Activated CD8-positive, alpha-beta memory T cell treated with anti-CD3 and anti-CD28 coated beads for 48 hours (primary cell): ENCODE measurements at places on chromosomes 4 and X.

GRCh38 chrX:10769195-10769594, 148.8 kb upstream of the MID1 start:
- no peak for DNase-seq

DNA sequence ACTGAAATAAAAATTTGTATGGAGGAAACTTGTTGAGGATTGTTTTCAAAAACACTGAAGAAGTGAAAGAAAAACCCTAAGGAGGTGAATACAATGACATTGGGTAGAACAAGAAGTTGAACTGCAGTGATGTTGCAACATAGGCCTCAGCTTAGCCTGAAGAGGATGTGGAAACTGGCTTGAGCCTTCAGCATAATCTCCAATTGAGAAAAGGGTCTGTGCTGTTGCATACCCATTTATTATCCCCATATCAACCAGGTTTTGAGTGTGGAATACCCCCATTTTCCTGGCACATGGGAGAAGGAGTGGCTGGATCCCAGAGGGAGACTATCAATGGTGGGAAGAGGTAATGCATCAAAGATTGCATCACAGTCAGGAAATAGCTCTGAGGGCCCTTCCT, 695.0 kb upstream of the HS3ST1 start:
- DNase-seq, result no peak

GRCh38 chr4:4871242-4871572, 11.7 kb downstream of the MSX1 start:
- no peak for DNase-seq

- no peak for DNase-seq
Observed at GRCh38 chr4:122759639-122760310, 27.3 kb downstream of the BBS12 start.

- DNase-seq, result no peak
Observed at GRCh38 chr4:79272761-79273160, 53.1 kb downstream of the NAA11 start.

GRCh38 chrX:386768-387575, at the start of gene PPP2R3B:
Gene PPP2R3B (minus strand): TSS chrX:386907. CDS start chrX:386691, 216 bp downstream.
- DNase-seq, result peak; percentile 93

GRCh38 chr4:128698386-128698785, 111.1 kb upstream of the JADE1 start:
- DNase-seq, result no peak

GRCh38 chr4:155400893-155401292, 24.1 kb upstream of the MAP9 start:
- DNase-seq, result no peak

- DNase-seq, result no peak
Observed at GRCh38 chr4:24770667-24771066, 24.7 kb upstream of the SOD3 start.

DNA sequence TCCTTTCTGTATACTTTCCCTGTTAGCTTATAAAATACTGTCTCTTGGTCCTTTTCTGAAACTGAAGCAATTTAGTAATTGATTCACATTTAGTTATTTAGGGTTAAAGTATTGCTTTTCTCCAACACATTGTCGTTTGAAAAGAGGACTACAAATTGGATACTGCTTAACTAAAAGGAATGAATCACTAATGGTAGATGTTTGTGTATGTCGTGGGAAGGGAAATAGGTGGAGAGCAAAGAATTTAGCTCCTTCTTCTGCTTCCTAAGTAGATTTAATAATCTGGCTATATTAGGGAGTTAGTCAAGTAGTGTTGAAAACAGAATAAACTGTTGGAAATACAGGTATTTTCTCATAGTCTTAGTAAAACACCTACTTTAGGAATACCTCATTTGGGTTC, 27.9 kb downstream of the SLAIN2 start:
- DNase-seq, result no peak

GRCh38 chrX:126165721-126166461, at the start of gene DCAF12L2:
Gene DCAF12L2 (minus strand): TSS chrX:126166289. CDS start chrX:126165924, 365 bp downstream.
- no peak for DNase-seq

GRCh38 chr4:17055788-17056187, 157.3 kb upstream of the LDB2 start:
- no peak for DNase-seq

DNA sequence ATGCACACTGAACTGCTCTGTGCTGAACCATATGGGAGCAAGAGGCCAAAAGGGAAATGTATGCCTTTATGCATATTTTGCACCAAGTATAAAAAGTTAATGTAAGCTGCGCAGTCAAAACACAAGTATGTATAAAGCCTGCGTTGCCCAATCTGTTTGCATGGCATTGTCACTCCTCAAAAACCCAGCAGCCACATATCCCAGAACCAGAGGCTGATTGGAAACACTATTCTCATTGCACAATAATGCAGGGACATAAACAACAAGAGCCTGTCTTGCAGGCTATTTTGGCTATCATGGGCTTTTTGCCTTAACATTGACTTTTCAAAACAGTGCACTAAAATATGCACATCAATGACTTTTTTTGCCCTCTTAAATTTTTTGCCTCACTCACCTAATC, 5.1 kb upstream of the ASB9 start:
- no peak for DNase-seq

GRCh38 chrX:14798805-14799397, 74.0 kb downstream of the FANCB start:
- DNase-seq, result no peak

- DNase-seq, result no peak
Observed at GRCh38 chr4:161252520-161253141, 911.2 kb downstream of the FSTL5 start.

DNA sequence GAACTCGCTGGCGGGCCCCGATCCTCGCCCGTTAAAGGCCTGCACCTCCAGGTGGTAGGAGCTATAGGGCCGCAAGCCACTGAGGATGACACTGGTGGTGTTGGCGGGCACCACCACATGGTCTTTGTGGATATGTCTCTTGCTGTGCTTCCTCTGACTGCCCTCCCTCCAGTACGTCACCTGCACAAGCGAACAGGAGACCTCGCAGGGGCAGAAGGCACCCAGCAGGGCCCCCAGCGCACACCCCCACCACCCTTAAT, 20.7 kb downstream of the L1CAM start:
- DNase-seq, result no peak

GRCh38 chrX:148940411-148940996, 440.1 kb downstream of the AFF2 start:
- no peak for DNase-seq

DNA sequence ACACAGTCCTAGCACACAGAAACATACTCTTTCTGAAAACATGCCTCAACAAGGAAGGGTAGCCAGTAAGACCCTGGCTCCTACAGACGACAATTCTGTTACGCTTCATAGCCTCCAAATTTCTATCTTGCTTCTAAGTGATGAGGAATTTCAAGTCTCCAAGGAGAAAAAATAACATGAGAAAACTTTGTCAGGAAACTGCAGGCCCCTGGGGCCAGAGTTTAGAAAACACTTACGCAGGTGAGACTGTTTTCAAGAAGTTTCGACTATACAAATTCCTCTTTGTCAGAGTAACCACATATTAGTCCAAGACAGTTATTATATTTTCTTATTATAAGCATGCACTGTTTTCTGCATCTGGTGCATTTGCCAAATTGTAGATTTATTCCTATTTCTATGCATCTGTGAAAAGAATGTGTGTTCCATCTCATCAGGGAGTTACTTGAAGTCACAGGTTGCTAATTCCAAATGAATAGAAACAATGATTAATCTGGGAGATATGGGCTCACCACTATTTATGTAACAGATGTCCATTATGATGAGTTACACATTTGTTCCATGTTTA, 30.3 kb upstream of the HCCS start:
- no peak for DNase-seq

GRCh38 chrX:34147345-34147744, 15.2 kb upstream of the FAM47A start:
- DNase-seq, result no peak

DNA sequence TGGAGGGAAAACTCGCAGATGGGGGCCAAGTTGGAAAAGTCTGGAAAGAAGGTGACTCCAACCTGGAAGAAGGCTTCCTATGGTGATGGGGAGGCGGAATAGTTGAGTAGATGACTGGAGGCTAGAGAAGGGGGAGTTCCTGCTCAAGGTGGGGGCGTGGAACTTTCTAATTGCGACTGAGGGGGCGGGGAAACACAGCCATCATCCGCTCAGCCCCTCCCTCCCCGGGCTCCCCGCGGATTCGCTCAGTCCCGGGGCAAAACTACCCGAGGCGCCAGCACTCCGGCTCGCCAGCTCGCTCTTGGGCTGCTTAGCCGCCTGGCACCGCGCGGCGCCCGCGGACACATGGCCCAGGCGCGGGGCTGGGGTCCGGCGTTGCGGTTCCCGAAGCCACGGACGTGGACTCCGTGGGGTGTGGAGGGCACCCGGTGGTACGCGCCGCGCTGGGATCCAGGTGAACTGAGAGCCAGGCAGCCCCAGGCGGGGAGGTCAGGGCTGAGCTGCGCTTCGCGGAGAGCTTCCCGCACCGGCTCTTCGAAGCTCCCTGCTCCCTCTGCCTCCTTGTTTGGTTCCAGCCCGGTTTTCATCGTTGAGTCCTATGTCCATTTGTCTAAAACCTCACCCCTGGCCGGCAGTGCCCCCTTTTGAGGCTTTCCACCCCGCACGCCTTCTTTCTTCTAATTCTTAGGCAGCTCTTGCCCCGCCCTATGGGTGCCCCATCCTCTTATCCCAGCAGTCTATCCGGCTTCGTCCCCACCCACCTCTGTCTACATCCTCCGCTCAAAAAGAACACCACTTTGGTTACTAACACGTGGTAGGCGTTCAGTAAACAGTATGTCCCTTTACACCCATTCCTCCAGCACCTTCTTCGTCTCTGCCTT, 38.9 kb downstream of the STARD8 start:
- DNase-seq, result no peak

DNA sequence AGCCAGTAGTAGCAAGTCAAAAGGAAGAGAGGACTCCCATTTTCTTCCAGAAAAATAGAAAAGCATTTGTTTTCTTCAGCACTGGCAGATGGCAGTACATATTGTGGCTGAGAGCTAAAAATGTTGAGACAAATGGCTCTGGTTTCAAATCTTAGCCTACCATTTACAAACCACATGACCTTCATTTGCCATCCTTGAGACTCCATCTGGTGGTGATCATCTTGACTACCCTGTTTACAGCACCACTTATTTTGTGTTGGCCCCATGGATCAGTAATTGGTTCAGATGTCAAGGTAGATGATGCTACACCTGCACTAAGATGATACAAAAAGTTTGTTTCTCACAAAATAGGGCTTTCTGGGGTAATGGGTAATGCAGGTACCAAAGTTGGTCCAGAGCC, 951.8 kb upstream of the IGFBP7 start:
- no peak for DNase-seq

DNA sequence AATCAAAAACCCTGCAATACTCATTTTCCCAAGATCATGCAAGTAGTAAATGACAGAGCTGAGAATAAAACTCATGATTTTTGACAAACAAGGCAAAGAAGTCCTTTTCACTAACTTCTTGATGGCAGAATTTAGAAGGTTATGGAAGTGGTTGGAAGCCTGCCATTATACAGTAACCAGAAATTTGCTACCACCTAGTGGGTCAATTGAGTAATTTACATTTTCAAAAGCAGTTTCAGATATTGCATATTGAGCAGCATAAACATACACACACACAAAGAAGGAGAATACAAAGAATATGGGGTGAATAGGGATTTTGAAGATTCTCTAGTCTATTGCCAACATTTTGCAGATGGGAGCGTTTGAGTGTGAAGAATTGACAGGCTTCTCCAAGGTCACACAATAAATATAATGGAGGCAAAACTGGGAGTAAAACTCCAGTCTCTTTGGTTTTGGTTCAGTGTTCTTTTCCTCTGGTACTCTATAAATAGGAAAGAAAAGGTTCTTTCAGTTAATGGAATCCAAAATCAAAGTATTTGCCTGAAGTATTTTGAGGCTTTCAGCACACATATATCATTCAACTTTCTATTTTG, 70.2 kb downstream of the GC start:
- no peak for DNase-seq
